ENCODE measurements at places on chromosomes 6 and 20. TPM values are rescaled to one million over a fixed set of nuclear protein-coding genes. Genes with fewer than 3 reads are reported as not detected.

GRCh38 chr20:3106185-3106584 is 21.7 kb upstream of the AVP start:
- DNase-seq, result no peak

The TRMT6 gene
- 14.6 TPM for total RNA-seq

GRCh38 chr6:156660389-156660788 is 116.8 kb upstream of the ARID1B start:
- no peak for DNase-seq

The TRIM10 gene
- not detected for total RNA-seq

The RAD21L1 gene
- 1.6 TPM for total RNA-seq

DNA sequence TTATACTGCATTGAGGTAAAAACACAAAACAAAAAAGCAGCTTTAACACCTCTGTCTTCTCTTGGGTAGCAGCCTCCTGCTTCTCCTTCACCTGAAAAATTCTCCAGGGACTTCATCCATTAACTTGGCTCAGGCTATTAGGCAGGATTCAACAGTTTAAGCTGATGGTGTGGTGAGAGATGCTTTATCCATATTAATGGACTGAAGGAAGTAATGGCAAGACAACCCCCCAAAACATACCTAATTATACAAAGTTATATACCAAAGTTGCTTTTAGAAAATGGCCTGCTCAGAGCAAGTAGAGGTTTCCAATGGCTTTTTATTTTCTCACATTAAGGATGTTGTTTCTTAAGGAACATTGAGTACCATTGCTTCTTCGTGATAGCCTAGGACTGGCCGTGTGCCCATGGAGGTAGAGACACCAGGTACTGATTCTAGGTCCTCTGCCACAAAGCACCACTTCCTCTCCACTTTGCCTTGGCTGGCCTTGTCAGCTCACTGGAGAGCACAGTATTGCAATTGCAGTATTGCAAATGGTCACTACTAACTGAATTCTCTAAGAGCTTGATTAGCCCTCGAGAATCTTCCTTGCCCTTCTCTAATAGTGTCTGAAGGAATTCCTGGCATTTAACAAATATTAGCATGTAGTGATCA is 7.3 kb downstream of the EDN1 start:
- no peak for DNase-seq

- DNase-seq, result peak; percentile 67
These were observed 7.9 kb upstream of the CDSN start for GRCh38 chr6:31128093-31128676.

The HLA-DRA gene
- 42.6 TPM for total RNA-seq
